ENCODE measurements at places on chromosomes 3 and 15.

- no peak for DNase-seq
These were observed 10.2 kb upstream of the TMEM45A start for GRCh38 chr3:100482176-100482575.

DNA sequence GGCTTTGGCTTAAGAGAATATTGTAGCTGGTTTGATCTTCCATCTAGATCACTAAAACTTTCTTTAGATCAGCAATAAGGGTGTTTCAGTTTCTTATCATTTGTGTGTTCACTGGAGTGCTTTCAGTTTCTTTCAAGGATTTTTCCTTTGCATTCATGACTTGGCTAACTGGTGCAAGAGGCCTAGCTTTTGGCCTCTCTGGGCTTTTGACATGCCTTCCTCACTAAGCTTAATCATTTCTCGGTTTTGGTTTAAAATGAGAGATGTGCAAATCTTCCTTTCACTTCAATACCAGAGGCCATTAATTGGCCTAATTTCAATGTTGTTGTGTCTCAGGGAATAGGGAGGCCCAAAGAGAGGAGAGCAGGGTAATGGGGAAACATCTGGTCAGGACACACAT is 30.3 kb upstream of the CCNB2 start:
- DNase-seq: no peak

DNA sequence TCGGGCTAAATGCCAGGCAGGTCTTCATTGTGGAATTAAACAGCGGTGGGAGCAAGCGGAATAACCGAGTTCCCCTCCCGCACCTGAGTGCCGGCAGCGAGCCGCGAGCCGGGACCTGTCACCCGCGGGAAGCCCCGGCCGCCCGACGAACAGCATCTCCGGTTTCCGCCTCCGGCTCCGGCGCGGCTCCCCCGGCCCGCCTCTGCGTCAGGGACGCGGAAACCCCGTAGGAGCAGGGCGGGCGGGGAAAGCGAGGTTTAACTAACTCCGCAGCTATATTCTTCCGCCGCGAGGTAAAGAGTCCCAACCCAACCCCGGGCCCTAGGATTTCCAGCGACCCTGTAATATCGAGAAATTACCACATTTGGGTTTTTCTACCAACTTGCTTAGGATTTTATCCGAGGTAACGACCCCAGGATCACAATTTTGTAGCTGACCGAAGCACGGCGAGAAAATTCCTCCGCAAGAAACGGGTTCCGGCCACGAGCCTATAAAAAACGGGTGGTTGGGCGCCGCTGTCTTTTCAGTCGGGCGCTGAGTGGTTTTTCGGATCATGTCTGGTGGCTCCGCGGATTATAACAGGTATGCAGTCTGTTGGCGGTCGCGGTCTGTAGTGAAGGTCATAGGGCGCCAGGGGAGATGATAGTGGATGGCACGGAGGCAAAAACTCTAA is at the start of gene EIF4A2:
Gene EIF4A2 (plus strand): TSS at position 520 of the 673 bp plus-strand sequence. CDS start 34 bp downstream, at position 554.
- peak; percentile 97 for DNase-seq

- DNase-seq: no peak
These were observed 20.8 kb downstream of the STAC start for GRCh38 chr3:36401056-36401455.

DNA sequence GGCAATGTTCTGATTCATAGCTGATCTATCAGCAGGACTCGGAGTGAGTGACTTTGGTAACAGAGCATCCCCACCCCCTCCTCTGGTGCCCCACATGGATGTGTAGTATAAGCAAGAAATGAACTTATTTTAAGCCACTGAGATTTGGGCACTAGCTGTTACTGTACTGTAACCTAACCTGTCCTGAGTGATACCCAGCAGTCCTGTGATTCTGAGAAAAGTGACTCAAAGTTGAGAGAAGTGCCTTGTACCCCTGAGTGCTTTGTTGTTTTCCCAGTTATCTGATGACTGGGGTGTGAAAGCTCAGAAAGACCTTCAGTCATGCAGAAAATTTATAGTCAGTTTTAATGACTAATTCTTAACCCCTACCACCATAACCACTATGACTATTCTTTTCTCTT is 439.9 kb upstream of the RBMS3 start:
- DNase-seq: no peak

DNA sequence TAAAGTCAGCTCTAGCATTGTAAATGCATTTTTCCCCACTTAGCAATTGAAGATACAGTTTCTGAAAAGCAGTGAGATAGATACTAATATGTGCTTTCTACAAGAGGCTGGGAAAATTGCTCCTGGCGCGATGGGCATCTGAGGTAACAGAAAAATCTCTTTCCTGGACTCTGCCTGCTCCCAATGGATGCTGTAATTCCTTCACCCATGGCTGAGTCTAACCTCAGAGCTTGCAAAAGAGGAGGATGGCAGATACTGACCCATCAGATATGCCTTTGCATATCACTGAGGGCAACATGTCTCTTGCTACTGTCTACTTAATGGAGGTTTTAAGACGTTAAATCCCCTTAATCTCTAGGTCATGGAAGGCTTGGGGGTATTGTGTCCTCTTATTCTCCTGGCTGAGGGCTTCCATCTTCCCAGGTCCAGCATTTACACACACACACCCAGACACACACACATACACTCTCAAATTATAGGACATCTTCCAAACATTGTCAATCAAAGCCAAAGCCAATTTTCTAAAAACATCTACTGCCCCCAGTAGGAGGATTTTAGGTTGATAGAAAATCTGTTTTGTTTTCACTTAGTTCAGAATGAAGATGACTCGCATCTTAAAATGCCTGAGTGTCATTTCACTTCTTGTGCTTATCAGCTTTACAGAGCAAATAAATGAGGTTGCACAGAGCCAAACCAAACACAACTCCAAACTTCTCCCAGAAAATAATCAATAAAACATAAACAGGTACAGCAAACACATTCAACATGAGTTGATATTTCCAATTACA is 2.4 kb downstream of the TRPM1 start:
- no peak for DNase-seq

GRCh38 chr3:119831941-119832371 is 50.1 kb downstream of the NR1I2 start:
- DNase-seq: no peak

- DNase-seq: no peak
These were observed 184.0 kb upstream of the CNTN6 start for GRCh38 chr3:908839-909238.

- no peak for DNase-seq
These were observed 56.0 kb upstream of the CTXND1 start for GRCh38 chr15:80308002-80308401.

DNA sequence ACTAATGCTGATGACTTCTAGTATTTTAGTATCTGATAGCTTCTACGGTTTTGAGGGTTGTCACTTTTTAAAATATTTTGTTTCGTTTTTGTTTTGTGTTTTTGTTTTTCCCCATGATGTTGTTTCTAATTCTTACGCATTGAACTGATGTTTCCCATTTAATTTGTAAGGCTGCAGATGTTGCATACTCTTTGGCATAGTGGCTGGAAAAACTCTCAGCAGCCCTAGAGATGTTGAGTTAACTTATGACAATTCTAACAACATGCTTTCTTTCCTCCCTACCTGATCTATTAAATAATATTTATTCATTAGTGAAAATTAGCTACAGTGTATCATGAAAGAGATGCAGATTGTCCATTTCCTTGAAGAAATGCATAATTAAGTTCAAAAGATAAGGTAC is 559.3 kb upstream of the GRM7 start:
- no peak for DNase-seq

GRCh38 chr3:57596495-57597126 is 533 bp downstream of the ARF4 start:
- peak; percentile 91 for DNase-seq

- peak; percentile 37 for DNase-seq
These were observed 52.9 kb downstream of the PGBD4 start for GRCh38 chr15:34154725-34155204.

DNA sequence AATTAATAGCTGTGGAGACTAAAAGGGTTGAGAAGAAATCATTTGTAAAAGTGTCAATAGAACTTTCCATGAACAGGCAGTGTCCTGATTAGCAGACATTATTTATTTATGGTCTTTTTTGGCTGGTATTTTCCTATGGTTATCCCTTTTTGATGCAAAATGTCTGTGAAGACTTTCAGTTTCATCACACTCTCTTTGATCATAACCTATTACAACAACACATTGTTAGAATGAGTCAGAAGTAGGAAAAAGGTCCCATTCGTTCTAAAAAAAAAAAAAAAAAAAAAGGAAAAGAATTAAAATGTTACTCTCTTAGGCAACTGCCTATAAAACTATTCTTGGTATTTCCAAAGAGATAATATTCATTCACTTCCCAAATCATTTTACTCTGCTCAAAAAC is 62.1 kb downstream of the SLC49A4 start:
- peak; percentile 66 for DNase-seq

DNA sequence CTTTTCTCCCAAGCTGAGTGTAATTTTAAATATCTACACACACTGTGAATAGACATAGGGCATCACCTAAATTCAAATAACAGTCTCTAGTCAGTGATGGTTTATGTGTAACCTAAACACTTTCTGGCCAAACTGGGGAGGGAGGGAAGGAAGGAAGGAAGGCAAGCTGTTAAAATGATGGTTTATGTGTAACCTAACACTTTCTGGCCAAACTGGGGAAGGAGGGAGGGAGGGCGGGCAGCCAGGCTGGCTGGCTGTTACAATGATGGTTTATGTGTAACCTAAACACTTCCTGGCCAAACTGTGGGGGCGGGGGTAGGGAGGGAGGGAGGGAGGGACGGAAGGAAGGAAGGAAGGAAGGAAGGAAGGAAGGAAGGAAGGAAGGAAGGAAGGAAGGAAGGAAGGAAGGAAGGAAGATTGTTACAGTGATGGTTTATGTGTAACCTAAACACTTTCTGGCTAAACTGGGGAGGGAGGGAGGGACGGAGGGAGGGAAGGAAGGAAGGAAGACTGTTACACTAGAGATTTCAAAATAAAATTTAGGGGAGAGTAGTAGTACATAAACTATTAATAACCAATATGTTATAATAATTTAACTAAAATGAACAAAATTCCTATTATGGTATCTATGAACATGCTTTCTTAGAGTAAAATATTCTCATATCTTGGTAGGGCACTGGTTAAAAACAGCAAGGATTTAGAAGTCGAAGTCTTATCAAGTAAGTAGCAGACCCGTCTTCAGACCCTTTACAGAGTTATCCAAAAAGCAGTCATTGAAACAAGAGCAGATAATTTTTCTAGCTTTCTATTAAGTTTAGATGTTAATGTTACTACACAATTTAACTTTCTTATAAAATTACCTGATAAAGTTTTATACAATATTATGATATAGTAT is 148.1 kb downstream of the LMLN start:
- DNase-seq: no peak

- DNase-seq: no peak
These were observed 358.1 kb downstream of the MECOM start for GRCh38 chr3:169305460-169305859.

DNA sequence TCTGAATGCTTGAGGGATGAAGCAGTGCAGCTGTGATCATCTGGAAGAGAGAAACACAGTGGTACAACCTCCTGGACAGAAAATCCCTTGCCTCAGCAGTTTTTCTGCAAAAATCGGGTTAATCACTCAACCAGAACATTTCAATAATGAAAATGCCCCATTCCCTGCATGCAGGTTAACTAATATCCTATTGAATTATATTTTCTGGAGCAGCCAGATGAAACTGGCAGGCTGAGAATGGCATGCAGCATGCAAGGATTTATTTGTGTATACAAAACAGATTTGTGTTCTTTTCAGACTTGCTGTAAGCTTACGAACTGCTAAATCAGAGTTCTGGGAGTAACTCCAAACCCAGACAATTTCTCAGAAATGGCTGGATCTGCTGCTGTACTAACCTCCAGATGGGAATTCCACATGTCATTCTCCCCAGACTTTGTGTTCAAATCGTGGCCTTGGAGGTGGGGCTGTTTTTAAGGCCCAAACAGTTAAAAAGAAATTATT is 39.1 kb downstream of the SLC9A9 start:
- DNase-seq: no peak

DNA sequence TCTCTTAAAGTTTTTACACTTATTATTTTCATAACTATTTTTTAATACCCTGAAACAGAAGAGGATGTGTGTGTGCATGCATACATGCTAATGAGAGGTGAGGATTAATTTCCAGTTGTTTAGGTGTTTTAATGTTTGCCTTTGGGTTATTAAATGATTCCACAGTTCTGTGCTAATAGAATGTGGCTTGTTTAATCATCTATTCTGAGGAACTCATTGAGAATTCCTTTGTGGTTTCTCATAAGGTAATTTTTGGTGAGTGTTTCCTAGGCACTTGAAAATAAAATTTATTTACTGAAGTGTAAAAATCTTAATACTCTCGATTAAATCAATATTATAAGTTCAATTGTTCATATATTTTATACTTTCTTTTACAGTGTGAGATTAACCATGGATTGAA is 38.0 kb downstream of the STAC start:
- no peak for DNase-seq

DNA sequence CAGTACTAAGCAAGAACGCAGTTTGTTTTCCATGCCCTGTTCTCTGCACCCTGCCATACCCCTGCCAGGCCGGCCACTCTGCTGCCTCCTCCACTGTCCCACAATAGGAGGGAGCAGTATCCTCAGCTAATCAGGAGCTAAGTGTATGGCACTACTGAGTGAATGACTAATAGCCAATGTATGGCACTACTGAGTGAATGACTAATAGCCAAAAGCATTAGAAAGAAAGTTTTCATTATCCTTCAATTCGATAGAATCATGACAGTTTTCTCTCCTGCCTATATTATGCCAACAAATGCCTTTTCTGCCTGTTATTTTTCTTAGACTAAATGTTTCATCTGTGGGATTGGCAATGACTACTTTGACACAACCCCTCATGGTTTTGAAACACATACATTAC is 107.5 kb upstream of the CHRM5 start:
- no peak for DNase-seq

- no peak for DNase-seq
These were observed 1005.2 kb upstream of the CADM2 start for GRCh38 chr3:83953417-83954089.

DNA sequence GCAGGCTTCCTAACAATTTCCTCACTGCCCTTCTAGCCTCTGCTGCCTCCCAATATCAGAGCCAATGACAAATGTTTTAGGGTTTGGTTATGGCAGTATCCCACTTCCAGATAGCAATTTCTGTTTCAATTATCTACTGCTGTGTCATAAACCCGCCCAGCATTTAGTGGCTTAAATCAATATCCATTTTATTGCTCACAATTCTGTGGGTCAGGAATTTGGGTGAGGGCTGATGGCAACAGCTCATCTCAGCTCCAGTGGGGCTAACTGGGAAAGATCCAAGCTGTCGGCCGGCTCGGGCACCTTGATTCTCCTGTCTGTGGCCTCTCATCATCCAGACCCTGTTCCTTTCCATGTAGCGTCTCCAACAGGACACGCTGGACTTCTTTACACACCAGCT is 85.3 kb upstream of the GOLGA8J start:
- DNase-seq: no peak

Measured in suppressor macrophage (primary cell).